Activated naive CD8-positive, alpha-beta T cell treated with anti-CD3 and anti-CD28 coated beads for 36 hours (primary cell): ENCODE measurements at places on chromosomes 11 and 22. TPM values are rescaled to one million over a fixed set of nuclear protein-coding genes. Genes with fewer than 3 reads are reported as not detected.

GRCh38 chr11:2237457-2238238 is 32.7 kb downstream of the ASCL2 start:
- no peak for DNase-seq

DNA sequence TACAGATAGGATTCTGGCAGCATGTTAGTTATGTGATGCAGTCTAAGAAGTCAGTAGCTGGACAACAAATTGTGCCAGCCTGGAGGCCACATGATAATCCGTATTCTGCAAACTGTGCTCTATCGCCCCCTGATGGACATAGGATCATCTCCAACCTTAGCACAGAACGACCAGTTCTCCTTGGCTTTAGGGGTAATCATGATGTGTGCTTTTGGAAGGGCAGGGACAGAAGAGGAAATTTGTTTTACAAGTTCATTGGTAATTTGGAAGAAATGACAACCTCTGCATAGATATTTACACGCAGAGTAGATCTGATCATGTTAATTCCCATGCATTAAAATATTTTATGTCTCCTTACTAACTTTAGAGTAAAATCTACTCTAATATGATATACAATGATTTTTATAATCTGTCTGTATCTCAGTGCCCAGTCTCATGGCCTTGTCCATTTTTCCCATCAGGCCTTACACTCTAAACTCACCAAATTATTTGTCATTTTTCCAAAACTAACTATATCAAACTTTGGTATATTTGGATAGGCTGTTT is 12.1 kb downstream of the OR10D3 start:
- DNase-seq, result peak; percentile 31

Gene OR4D6
- not detected for total RNA-seq

Gene NXPE1
- total RNA-seq, result not detected

DNA sequence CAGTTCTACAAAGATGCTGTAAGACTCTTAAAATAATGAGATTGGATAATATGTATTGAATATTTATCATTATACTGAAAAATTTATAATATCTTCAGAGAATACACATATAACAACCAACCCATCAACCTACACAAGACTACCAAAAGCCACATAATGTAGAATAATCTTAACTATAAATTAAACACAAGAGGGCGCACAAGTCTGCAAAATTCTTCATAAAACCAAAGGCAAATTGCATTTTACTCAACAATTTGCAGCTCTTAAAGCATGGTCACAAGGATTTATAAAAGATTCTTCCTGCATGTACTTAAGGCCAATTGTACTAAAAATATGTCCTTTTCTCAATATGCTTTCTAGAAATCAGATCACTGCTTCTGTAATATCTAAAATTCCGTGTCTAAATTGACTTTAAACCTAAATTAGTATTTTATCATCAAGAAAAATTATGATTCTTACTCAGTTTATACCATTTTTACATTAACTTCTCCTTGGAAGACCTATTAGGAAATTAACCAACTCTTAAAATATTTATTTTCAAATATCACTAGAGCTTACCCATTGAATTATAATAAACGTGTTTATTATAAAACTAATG is 79.0 kb downstream of the TTC28 start:
- no peak for DNase-seq

Gene GRIK4
- total RNA-seq, result 0.40 TPM

- DNase-seq, result no peak
Observed at GRCh38 chr11:2788168-2789071, 88.6 kb upstream of the KCNQ1OT1 start.

Gene APOBEC3H
- total RNA-seq, result 4.3 TPM

DNA sequence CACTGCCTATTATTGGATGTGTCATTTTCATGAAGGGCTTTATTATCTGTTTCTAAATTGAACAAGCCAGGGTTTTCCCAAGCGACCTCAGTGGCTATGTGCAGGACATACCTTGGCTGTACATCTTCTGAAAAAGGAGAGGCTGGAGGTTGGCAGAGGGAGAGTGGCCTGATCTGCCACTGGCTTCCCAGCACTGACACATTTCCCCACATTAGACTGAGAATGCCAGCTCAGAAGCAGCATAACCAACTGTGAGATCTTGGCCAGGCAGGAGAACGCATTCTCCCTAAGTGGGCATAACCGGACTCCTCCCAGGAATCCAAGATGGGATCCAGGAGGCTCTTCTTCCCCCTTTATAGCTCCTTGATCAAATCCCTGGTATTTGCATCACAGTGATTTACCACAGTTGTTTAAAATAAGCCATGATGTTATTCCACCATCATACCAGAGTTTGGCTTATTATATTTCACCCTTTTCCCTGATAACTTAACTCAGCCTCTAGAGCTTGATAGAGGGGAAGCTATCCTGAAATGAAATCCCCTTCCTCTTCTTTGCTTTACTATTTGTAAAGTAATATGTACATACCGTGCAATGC is 33.8 kb downstream of the AMOTL1 start:
- no peak for DNase-seq

Gene PATE2
- total RNA-seq, result not detected

GRCh38 chr11:2132874-2133240 is 6.3 kb downstream of the IGF2 start:
- DNase-seq, result no peak

DNA sequence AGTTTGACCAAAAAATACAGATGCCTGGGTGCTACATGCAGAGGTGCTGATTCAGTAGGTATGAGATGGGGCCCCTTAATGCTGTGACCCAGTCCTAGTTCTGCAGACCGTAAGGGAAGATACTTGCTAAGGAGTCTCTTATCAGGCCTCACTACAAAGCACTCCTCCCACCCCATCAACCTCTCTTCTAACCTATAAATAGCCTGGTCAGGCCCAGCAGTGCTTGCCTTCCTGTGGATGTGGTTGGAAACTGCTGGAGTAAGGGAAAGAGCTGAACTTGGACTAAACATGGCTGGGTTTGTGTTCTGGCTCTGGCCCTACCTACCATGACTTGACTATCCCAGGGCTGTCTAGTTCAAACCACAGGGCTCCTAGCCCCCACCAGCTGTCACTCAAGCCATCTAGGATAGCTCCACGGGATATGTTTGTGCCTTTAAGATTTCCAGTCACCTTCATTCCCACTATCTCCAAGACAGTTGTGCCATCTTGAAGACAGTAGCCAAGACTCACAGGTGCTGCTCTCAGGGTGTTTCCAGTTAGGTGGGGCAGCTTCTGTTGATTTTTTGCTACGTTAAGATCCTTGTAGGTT is 9.5 kb upstream of the DKK3 start:
- DNase-seq, result no peak

DNA sequence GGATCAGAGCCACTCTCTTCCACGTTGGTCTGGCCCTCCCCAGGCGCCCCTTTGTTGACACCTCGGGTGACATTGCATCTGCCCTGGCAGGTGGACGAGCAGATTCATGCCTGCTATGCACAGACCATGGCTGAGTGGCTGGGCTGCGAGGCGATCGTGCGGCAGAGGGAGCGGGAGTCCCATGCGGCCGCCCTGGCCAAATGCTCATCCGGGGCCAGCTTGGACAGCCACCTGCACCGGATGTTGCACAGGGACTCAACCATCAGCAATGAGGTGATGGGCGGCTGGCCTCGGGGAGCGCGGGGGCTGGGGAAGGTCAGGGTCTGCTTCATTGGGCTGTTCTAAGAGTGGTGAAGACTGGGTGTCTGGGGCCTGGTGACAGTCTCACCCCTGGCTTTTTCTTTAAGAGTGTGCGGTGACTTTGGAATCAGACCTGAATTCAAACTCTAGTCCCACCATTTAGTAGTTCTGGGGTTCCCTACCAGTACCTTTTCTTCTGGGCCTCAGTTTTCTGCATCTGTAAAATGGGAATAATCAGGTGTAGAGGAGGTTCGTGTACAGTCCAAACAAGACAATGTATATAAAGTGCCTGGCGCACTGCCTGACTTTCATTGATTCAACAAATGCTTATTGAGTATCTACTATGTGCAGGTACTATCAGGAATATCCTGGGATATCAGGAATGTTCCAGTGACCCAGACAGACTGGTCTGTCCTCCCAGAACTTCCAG is 53.0 kb downstream of the LHFPL7 start:
- DNase-seq, result no peak

GRCh38 chr11:119194811-119195440 is 9.7 kb downstream of the NHERF4 start:
- no peak for DNase-seq
